ENCODE measurements at places on chromosomes 1 and 21.

GRCh38 chr1:7407980-7408770 lies 362.9 kb upstream of the VAMP3 start:
- DNase-seq, result no peak

- no peak for DNase-seq
These were observed 37.5 kb downstream of the SPAG17 start for GRCh38 chr1:118147522-118147921.

GRCh38 chr1:97610748-97611147 lies 310.1 kb downstream of the DPYD start:
- DNase-seq, result no peak

DNA sequence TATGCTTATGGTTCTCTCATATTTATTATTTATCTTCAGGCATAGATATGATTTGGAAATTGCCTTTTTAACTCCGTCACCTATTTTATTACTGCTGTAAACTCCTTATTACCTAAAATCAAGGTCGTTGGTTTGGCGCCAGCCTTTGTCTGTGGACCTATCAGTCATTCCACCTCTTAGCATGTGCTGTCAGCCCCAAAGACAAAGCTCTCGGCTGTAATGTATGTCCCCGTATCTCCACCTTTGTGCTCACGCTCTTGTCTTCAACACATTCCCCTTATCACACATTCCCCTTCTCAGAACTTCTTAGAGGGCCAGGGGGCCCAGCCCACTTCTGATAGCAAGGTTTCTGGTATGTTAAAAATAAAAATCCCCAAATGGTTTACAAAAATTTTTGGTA lies 342.2 kb downstream of the RYR2 start:
- no peak for DNase-seq

DNA sequence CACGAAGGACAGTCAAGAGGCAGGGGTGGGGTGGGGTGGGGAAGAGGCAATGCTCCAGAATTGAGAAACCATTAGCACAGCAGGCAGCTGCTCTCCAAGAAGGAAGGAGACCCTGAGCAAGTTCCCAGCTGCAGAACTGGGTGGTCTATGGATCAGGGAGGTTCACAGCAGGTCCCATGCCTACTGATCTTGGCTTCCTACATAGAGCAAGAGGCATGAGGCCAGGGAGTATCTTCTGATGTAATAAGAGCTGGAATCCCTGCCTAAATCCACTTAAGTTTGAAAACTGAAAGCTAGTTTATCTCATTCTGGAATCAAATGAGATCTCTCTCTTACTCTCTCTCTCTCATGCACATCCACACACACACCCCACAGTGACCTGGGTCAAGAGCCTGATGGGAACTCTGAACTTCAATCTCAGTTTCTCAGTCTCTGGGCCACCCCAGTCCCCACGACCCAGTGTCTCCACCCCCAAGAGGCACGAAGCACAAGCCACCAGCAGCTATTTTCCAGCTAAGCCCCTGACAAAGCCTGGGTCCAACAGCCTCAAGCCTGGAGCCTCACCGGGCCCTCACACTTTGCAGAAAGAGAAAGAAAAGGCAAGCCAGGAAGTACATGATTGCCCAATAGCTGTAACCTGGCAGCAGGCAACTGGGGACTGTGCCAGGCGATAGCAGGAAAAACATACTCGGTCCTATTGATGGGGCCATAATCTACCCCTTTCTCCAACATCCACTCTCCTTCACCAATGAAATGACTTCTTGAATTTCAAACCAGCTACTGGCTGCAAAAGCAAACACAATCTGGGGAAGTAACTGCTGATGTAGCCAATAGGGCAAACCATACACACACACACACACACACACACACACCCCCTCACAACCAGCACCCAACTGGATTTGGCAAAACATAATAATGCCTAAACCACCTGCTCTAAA lies 2.2 kb downstream of the NUAK2 start:
- no peak for DNase-seq

DNA sequence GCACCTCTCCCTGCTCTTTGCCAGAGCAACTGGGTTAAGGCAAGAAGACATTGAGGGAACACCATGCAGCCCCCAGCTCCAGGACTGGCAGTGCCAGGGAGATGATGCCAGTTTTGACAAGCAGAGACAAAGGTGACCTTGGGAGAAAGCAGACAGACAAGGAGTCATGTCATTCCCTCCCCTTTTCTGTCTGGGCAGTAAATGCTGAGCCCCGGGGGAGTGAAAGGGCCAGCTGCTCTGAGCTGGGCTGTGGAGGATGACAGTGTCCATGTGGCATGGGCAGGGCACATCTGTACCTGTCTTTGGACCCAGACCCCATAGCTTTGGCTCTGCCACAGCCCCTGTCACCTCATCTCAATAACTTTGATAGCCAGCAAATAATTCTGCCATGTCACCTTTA lies 24.2 kb downstream of the PLEKHA6 start:
- DNase-seq, result no peak

- no peak for DNase-seq
These were observed 296.2 kb upstream of the VAMP3 start for GRCh38 chr1:7474786-7475502.

DNA sequence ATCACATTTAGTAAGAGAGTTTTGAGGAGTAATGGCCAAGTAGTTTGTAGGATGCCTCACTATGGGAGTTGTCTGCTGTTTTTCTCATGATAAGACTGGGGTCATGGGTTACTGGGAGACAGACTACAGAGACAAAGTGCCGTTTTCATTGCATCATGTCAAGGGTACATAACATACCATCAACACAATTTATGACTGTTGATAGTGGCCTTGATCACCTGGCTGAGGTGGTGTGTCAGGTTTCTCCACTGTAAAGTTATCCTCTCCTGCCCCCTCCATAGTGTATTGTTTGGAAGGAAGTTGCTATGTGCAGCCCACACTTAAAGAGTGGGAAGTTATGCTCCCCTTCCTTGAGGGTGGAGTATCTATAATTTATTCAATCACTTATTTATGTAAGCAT lies 263.5 kb upstream of the POU3F1 start:
- no peak for DNase-seq
